Endothelial cell (in vitro differentiated cells): ENCODE measurements at places on chromosomes 13 and 19. TPM values are rescaled to one million over a fixed set of nuclear protein-coding genes. Genes with fewer than 3 reads are reported as not detected.

GRCh38 chr19:2579678-2580280, 103.9 kb downstream of the GADD45B start:
- DNase-seq: no peak

The LRRC8E gene
- 0.08 TPM for total RNA-seq

The CYP4F8 gene
- total RNA-seq: not detected

DNA sequence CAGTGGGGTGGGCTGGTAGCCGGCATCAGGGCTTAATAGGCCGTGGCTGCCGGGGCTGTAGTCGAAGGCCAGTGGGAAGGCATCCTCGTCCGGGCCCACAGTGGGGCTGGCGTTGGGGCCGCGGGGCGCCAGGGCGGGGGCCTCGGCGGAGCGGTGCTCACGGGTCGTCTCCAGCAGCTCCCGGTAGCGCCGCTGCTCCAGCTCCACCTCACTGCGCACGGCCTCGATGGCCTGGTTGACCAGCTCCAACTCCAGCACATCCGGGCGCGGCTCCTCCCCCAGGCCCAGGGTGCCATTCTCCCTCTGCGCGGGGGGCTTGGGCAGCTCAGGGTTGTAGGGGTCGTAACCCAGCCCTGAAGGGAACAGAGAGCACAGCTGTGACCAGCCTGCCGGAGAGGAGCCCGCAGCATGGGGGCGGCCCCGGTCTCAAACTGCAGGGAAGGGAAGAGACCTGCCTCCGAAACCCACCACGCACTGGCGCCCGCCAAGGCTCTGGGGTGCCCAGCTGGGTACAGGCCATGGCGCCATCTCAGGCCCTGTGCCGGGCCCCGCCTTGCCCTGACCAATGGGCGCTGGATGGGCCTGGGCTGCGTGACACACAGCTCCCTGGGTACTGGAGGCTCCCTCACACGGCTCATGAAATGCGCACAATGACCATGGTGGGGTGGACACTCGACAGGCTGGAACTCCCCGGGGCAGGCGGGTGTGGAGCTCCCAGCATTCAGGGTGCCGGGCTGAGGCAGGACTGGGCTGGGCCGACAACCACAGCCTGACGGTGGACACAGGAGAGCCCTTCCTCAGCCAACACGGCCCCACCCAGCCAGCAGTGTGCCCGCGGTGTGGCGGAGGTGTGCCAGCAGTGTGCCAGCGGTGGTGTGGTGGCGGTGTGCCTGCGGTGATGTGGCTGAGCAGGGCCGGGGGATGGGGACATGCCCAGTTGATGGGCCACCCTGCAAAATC, 16.5 kb upstream of the ATP8B3 start:
- no peak for DNase-seq

DNA sequence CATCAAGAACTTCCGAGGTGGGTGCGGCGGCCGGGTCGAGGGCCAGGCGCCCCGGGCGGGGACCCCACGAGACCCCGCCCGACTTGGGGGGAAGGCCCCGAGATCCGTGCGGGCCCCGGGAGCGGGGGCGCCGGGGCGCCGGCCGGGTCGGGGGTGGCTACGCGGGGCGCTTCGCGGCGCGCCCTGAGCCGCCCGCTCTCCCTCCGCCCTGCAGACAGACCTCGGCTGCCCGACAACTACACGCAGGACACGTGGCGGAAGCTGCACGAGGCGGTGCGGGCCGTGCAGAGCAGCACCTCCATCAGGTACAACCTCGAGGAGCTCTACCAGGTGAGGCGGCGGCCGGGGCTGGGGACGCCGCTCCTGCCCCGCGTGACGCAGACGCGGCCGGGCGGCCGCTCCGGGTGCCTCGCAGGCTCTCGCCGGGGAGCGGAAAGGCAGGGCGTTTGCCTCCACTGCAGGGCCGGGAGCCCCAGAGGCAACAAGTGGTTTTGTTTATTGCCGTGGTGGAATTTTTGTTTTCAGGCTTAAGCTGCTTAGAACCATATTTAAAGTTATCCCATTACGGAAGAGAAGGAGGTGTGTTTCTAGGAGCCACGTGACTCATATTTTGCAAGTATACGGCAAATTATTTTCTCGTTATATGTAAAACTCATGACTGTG, 477 bp downstream of the CUL4A start:
- peak; percentile 47 for DNase-seq

The PSG4 gene
- total RNA-seq: not detected

DNA sequence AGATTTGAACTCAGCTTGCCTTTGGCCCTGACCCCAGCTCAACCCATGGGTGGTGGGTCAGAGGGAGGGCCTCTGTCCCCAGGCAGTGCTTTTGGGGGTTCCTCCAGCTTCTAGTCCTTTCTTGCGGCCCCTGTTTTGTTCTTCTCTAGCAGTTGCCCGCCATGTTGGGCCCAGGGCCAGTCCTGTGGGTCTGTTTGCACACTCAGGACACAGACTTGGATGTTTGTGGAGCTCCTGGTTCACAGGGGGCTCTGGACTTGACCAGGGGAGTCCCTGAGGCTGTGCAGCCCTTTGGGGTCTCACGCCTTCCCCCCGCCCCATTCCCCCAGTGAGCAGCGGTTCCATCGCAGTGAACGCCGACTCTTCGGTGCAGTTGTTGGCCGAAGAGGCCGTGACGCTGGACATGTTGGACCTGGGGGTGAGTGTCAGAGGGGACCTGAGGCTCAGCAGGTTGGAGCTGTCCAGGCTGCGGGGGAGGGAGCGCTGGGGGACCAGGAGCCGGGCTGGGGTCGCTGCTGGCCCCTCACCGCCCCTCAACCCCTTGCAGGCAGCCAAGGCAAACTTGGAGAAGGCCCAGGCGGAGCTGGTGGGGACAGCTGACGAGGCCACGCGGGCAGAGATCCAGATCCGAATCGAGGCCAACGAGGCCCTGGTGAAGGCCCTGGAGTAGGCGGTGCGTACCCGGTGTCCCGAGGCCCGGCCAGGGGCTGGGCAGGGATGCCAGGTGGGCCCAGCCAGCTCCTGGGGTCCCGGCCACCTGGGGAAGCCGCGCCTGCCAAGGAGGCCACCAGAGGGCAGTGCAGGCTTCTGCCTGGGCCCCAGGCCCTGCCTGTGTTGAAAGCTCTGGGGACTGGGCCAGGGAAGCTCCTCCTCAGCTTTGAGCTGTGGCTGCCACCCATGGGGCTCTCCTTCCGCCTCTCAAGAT, 2.5 kb downstream of the ATP5F1D start:
- DNase-seq: peak; percentile 90

The SIGLEC8 gene
- not detected for total RNA-seq

GRCh38 chr19:50556282-50557008, 11.8 kb downstream of the LRRC4B start:
- peak; percentile 37 for DNase-seq

DNA sequence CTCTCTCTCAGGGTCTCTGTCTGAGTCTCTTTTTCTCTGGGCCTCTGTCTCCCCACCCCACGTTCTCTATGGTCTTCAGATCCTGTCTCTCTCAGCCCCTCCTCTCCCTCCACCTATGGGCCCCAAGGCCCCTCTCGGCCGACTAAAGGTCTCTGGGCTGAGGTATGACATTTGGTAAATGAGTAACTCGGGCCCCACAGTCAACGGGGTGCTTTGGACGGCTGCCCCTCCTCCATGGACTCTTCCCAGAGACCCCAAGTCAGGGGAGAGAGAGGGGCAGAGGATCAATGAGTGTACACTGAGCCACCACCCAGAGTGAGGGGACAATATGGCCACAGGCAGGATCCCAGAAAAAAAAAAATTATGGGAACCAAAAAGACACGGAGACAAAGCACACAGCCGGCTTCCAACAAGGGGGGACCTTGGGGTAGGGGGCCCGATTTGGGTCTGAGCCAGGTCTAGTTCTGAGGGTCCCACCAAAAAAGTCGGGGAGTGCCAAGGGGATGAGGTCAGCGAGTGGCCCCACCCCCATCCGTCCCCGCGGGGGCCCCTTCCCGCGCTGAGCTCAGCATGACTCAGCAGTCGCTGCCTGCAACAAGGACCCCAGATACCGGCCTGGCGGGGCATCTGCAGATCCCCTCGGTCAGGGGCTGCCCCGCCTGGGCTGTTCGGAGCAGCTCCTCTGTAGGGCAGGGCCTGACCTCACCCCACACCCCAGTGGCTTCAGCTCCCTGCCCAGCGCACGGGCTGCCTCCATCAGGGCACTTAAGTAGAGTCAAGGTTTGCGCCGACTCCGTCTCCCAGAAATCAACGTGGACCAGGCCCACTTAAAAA, 1.5 kb upstream of the FTL start:
- DNase-seq: peak; percentile 68

DNA sequence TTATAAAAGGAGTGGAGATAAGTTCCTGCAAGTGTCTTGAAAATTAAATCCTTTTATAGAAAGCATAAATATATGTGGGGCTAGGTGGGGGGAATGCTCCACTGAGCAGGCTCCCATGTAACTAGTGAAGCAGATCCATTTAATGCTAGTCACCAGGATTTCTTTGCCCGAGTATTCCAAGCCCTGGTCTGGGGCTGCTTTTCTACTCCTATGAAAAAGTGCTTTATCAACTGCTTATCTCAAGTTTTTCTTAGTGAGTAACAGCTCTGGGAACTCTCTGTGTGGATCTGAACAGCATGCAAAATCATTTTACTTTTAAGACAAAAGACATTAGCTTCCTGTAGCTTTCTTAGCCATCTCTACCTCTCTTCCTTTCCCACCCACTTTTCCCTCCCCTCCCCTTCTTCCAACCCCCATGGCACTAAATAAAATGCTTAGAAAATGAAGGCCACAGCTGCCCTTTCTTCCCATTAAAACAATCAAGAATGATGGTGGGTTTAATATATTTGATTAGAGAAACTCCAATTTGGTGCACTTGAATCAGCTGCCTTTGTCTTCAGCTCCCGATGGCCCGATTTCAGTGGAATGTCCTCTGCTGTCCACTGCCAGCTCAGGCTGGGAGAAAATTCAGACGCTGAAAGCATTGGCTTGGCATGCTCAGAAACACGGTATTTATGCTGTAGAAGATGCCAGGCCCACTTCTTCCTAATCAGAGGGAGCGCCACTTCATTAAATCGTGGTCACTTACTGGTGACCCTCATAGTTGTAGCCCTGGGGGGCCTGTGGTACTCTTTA, 475.1 kb downstream of the FOXO1 start:
- DNase-seq: no peak

GRCh38 chr13:39446865-39447264, 156.1 kb downstream of the LHFPL6 start:
- DNase-seq: no peak

The COL5A3 gene
- 0.05 TPM for total RNA-seq

The TNFAIP8L1 gene
- 60.1 TPM for total RNA-seq

DNA sequence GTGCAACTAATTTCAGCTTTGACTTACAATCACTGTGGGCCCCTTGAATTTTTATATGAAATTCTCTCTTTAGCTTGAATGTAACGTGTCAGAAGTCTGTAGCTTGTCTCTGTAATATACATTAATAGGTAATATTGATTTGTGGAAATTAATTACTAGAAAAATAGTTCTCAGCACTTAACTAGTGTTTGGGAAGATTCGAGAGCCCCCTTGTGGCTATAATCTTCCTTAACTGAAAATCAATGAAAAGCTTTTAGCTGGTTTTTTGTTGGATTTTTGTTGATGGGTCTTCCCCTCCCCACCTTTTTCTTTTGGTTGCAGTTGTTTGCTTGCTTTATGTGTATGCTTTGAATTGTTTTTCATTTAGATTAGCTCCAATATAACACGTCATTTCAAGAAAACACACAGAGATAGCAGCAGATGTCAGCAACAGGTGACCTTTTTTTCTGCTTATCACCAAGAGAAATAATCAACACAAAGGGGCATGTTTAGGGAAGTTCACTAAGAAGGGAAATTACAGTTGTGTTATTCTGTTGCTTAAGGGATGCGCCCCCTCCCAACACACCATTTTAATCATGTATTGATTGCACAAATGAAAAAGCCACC, 176.8 kb downstream of the OXGR1 start:
- DNase-seq: peak; percentile 9

- peak; percentile 72 for DNase-seq
Observed at GRCh38 chr19:4066682-4067395, at the start of gene ZBTB7A. TSS of gene ZBTB7A (minus strand) at chr19:4066899. CDS start at chr19:4055232, 11,667 bp downstream.

DNA sequence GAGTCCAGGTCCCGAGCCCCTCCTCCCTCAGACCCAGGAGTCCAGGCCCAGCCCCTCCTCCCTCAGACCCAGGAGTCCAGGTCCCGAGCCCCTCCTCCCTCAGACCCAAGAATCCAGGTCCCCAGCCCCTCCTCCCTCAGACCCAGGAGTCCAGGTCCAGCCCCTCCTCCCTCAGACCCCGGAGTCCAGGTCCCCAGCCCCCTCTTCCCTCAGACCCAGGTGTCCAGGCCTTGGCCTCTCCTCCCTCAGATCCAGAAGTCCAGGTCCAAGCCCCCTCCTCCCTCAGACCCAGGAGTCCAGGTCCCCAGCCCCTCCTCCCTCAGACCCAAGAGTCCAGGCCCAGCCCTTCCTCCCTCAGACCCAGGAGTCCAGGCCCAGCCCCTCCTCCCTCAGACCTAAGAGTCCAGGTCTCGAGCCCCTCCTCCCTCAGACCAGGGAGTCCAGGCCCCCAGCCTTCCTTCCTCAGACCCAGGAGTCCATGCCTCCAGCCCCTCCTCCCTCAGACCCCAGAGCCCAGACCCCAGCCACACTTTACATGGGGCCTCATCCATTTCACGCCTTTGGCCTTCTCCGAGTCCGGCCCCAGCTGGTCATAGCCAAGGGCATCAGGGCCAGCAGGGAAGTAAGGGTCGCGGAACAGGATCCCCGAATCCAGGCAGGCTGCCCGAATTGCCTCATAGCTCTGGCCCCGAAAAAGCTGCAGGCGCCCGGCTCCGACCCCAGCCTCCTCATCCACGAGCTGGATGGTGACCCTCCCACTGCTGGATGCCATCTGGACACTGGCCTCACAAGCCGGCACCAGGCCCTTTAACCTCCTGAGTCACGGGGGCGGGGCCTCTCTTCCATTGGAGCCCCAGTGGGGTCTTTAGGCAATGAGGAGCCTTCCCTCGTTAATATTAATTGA, 628 bp downstream of the CAPN12 start:
- no peak for DNase-seq

The C19orf85 gene
- not detected for total RNA-seq

DNA sequence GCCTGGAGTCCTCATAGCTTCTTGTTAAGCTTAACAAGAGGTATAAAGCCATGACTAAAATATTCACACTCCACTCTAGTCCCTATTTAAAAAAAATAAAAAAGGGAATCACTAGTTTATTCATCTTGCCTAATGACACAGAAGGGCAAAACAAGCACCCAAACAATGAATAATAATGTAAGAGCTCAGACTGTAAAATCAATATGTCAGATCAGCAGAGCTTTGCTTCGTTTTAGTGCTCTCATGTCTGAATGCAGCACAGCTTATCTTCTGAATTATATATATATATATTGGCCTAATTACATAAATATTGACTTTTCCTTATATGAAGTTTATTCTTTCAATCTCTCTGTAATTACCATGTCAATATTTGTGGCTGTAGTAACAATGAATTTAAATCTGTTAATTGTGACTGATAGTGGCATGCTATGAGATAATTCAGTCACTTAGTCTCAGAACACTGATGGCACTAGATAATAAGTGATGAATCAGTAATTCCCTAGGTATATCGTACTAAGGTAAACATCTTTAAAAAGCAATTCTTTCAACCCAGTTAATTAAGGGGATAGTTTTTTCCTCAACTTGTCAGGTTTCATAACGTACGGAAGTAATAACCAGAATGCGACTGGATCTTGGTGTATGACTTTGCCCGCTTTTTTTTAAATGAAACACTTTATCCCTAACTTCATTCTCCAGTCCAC, 361.9 kb upstream of the GPC6 start:
- no peak for DNase-seq

DNA sequence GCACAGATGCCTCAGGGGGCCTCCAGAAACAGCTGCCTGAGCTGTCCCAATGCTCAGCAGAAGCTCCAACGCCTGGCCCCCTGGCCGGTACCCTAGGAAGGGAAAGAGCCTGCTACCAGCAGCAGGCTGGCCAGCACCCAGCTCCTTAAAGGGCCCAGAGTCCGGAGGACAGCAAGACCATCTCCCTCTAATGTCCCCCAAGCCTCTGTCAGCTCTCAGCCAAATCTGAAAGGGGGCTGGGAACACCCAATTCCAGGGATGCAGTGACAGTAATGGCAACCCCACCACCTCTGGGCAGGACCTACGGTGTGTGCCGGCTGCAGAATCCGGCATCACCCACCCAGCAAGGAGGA, 4.2 kb downstream of the PPP6R1 start:
- DNase-seq: no peak
